ENCODE measurements at places on chromosomes 2 and 18. TPM values are rescaled to one million over a fixed set of nuclear protein-coding genes. Genes with fewer than 3 reads are reported as not detected.

CYRIA gene
- 2.0 TPM for total RNA-seq

LBX2 gene
- 1.3 TPM for total RNA-seq

TWIST2 gene
- total RNA-seq, result 1.8 TPM

ZNF532 gene
- total RNA-seq, result 70.2 TPM

ARHGAP28 gene
- 2.3 TPM for total RNA-seq

TDRD15 gene
- total RNA-seq, result not detected

SLC39A6 gene
- 83.7 TPM for total RNA-seq

CPO gene
- total RNA-seq, result not detected

MYCN gene
- 0.51 TPM for total RNA-seq

Data from epithelial cell of proximal tubule (primary cell).